ENCODE measurements at places on chromosomes 6 and 20.

DNA sequence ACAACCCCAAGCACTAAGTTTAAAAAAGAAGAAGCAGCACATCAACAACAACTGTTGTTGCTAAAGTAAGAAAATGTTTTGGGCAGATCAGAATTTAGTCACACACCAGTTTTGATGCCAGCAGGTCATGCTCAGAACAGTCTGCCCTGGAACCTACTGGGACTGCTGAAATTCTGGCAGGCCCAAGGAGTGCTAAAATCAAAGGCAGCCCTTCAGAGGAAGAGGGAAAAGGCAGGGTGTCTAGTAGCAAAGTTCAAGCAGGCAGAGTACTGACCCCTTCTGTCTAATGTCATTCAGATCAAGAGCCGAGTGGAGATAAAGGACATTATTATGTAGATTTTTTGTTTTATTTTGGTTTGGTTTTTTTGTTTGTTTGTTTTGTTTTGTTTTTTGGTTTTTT is 96.6 kb upstream of the LOC128125822 start:
- no peak for DNase-seq

DNA sequence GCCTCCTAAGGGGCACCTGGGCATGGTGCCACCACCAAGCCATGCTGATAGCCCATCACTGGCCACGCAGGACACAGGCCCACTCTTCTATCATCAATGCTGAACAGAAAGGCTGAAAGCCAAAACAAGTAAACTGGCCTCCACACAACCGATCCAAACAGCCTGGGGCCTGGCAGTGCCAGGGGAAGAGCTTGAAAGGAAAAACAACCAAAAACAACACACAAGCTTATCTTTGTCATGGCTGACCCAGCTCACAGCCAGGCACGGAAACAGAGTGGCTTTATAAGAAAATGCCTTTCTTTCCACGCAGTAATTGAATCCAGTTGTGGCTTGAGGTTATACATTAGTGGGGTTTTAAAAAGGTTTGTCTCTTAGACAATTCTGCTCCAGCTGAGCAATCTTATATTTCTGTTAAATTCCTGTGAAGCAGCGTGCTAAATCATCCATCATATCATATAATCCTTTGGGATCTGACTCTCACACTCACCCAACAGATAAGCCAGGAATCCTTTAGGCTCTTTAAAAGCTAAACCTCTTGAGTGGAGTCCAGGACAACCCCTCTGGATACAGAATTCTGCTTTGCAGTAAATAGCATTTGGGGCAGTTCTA is 65.4 kb upstream of the SLC22A16 start:
- no peak for DNase-seq

GRCh38 chr6:167073679-167074274 is 49.1 kb upstream of the CCR6 start:
- no peak for DNase-seq

GRCh38 chr6:87731818-87732661 is 30.0 kb upstream of the AKIRIN2 start:
- DNase-seq, result peak; percentile 98

DNA sequence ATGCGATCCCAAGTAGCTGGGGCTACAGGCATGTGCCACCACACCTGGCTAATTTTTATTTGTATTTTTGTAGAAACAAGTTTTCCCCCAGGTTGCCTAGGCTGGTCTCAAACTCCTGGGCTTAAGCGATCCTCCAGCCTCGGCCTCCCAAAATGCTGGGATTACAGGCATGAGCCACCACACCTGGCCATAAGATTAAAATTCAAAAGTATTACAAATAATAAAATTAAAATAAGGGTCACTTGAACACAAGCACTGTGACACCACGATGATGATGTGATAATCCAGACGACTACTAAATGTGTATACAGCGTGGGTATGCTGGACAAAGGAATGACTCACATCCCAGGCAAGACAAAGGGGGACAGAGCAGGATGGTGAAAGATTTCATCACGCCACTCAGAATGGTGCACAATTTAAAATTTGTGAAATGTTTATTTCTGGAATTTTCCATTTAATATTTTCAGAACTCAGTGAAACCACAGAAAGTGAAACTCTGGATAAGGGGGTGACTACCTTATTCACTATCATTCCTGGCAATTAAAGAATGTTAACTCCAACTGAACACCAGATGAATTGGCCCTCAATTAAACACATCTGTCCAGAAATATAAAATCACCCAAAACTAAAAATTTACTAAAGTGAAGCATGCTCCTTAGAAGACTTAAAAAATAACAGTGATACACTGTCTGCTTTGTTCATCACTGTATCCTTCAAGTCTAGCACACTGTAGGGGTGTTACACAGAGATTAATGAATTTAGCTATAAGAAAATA is 13.1 kb downstream of the B4GALT5 start:
- no peak for DNase-seq

- no peak for DNase-seq
Measured at GRCh38 chr20:2109425-2110210, 8.0 kb downstream of the STK35 start.

DNA sequence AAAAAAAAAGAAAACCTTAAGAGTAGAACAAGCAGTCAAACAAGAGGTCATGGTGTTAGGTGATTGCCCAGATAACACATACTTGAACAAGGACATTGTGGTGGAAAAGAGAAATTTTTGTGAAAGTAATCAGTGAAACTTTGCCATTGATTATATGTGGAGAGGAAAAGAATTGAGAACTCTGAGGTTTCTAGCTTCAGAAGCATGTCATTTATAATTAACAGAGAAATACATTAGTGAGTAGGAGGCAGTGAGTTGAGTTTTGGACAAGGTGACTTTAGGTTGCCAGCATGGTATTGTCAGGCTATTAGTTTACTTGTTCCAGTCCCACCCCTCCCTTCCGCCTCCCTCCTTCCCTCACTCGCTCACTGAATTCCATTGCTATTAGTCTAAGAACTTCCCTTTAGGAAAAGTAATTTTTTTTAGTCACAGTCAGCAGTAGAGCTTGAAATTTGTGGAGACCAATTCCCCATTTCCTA is 17.2 kb downstream of the TAB2 start:
- DNase-seq, result no peak

DNA sequence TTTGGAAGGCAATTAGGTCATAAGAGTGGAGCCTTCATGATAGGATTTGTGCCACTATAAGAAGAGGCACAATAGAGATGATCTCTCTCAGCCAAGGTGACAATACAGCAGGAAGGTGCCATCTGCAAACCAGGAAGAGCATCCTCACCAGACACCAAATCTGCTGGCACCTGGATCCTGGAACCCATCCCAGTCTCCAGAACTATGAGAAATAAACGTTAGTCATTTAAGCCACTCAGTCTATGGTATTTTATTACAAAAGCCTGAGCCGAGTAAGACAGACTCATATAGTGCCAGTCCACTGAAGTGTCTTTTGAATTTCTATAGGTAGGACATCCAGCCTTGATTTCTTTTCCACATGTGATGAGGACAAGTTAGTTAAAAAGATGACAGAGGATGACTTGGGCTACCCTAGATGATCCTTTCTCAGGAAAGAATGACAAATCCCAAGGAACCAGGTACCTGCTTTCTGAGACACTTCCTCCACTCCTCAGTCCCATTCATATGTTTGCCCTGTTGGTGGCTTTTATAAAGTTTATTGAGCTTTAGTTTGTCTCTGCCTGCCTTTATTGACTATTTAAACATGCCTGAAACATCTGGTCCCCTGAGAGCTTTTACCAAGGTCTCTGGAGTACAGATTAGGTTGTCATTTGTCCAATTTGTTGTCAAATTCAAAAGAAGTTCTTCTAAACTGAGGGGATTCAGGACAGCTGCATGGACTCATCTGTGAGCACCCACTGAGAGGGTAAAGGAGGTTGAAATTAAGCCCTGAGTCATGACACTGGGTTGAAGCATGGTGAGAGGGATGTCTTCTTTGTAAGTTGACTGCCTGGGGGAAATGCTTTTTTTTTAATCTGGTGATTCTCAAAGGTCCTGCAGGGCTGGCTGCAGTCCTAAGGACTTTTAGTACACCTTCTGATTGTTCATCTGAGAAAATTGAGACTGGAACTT is 165.0 kb upstream of the PLCB4 start:
- DNase-seq, result no peak

- peak; percentile 4 for DNase-seq
Measured at GRCh38 chr6:25223490-25223991, 55.6 kb upstream of the CARMIL1 start.

DNA sequence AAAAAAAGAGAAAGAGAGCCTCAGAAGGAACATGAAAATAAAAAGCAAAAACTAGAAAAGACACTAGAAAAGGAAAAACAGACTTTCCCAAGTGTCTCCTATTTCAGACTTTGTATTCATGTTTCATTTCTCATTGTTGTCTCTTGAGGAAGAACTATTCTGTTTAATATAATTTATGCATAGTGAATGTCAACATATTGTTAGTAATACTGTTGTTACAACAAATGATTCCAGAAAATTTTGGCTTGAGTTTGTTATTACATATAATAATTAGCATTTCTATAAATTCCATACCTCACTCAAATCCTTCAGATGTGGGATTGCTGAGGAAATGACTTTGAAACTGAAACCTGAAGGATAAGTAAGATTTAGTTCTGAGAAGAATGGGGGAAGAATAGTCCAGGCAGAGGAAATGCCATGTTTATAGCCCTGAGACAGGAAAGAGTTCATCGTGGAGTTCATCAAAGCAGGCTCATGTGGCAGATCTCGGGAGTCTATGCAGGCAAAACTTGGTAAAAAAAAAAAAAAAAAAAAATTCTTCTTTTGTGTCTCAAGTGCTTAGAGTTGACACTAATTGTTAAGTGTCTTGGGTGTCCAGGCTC is 53.1 kb upstream of the EIF2S2 start:
- no peak for DNase-seq

- no peak for DNase-seq
Measured at GRCh38 chr6:160412993-160413392, 64.8 kb downstream of the SLC22A3 start.

DNA sequence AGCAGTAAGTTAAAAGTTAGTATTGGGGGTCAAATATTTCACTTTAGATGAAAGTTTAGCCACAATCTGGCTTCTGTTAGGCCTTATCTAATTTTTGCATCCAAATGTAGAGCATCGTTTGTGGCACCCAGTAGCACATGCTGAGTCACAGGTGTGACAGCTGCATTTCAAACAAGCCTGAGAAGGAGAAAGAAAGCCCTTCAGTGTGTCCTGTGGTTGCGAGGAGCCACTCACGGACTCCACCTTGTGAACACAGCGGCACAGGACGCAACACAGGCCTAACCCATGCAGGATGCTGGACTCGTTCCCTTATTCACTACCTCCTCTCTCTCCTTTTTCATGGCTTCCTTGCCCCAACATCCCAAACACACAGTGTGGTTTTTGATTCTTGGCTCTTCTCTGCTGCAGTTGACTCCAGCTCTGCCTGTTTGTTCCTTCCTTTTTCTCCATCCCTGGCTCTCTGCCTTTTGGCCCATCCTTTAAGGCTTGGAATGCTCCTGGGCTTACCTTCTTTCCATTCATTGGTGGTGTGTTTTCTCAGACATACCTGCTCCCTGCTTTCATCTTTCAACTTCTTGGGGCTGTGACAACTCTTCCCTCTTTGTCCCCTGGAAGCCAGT is 124.2 kb downstream of the SLC16A10 start:
- no peak for DNase-seq

DNA sequence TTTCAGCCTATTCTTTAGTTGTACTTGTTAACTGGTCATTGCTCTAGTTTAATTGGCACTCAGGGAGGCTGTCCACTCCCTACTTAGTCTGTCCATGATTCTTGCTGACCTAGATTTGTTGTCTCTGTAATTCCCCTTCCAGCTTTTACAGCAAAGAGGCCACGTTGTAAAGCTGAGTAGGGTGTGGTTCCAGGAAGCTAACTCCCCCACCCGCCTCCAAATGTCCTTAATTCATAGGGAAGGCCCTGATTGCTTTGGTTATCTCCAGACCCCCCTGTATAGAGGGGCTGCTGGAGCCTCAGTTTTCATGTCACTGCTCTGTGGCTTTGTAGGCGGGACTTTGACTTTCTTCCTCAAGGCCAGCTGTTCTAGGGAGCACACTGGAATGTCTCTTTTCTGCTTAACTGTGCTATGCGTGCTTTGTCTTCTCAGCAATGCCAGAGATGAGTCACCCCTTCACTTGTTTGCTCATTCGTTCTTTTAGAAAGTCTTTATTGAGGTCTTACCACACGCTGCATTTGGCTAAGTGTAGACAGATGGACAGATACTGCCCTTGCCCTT is 175.1 kb upstream of the JAG1 start:
- DNase-seq, result no peak

GRCh38 chr6:7580537-7580926 is 9.5 kb upstream of the SNRNP48 start:
- no peak for DNase-seq

DNA sequence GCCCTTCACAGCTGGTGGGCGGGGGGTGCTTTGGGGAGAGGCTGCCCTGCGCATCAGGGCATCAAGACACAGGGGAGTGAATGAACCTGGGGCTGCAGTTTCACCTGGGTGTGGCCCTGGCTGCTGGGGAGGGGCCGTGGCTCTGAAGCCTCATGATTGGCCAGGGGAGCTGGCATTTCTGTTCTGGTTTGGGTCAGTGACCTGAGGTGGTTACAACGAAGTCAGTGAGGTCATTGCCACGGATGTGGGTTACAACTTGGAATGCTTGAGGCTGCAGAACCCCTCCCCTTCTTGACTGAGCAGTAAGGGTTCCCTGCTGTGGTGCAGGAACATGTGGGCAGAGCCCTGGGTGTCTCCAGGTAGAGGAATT is 3.0 kb downstream of the TCEA2 start:
- no peak for DNase-seq

- no peak for DNase-seq
Measured at GRCh38 chr20:17511401-17511800, 19.8 kb downstream of the BFSP1 start.

GRCh38 chr20:54025251-54025771 is 45.1 kb downstream of the BCAS1 start:
- no peak for DNase-seq

DNA sequence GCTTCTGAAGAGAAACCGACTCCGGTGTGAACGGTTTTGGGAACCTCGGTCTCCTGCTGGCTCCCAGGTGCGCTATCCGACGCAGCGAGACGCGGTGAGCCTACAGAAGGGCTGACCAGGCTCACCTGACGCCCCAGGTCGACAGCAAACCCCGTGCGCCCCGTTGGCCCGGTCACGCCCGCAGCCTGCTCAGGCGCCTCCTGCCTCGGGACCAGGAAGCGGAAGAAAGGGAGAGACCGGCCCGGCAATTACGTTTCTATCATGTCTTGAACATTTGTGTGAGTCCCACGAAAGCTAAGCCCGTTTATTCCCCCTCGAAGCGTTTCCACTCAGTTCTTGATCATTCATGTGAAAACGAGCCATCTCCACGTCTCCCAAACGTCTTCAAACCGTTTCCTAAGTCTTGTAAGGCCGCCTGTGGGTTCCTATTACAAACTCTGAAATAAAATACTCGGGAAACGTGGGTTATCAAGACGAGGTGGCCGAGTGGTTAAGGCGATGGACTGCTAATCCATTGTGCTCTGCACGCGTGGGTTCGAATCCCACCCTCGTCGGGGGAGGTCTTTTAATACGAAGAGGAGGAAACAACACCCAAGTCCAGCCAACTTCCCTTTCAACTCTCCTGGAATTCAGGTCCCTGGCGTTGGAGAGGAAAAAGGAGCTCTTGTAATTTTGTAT is 150.5 kb upstream of the PRSS16 start:
- peak; percentile 6 for DNase-seq

DNA sequence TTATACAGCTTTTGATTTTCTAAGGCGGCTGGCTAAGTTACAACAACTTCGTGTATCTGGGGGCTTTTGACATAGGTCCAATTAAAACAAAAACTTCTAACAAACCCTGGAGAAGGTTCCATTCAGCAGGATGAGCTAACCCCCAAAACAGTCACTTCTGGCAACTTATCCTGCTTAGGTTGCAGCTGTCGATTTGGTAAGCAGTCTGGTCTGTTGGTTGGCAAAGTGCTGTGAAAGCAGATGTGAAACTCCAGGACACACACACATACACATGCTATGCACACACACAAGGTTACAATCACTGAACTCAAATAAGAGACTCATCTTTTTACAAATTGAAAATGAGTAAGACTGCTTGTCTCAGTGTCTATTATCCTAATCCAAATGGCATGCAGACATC is 119.0 kb upstream of the STMND1 start:
- DNase-seq, result no peak

Data from HL-60 (cell line).